ENCODE measurements at places on chromosomes 11 and 22.

- no peak for DNase-seq
Observed at GRCh38 chr11:65316227-65317024, 1.8 kb downstream of the CDC42EP2 start.

DNA sequence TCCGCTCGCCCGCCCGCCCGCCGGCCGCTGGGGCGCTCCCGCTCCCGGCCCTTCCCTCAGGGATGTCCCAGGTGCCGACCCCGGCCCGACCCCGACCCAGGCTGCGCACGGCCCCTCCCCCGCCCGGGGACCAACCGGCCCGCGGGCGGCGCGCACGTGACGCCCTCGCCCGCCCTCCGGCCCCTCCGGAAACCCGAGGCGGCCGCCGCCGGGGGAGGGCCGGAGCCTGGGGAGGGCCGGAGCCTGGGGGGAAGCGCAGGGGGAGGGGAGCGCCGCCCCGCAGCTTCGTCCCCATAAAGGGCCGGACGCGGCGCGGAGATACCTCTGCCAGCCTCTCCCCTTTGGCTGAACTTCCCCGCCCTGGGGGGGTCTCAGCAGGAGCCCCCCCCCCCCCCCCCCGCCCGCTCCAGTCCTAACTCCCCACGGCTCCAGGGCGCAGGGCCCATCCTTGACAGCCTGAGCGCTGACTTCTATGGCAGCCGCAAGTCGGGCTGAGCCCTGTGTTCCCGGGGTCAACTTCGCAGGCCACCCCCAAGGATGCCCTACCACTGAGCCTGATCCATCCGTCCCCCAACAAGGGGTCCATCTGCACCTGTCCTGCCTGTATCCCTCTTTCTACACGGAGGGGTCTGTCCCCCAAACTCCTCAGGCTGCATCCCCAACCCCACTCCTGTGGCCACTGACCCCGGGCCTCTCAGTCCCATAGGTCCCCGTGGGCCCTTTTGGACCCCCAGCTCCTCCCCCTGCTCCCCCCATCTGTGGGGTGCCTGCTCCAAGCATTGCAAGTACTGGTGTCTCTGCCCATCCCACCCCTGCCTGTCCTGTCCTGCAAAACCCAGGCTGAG is at the start of gene MAPK12:
TSS of gene MAPK12 (minus strand) at position 69 of the 845 bp plus-strand sequence. CDS start 174 bp downstream, outside the sequence.
- DNase-seq: no peak

DNA sequence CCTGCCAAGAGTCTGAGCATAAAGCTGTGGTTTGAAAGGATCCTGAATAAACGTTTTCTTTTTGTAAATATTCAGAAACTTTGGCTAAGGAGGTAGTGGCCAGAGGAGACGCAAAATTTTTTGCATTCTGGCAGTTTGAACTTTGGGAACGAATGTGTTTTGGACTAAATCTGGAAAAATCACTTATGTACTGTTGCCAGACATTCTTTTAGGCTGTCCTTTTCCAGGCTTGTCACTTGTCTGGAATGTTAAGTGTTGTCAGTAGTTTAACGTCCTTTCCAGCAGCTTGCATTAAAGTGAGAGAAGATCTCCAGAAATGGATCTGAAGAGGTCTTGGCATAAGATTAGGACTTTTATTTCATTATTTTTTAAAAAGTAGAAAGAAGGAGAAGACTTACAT is 18.5 kb downstream of the SPECC1L start:
- DNase-seq: no peak

- DNase-seq: no peak
Observed at GRCh38 chr11:66858186-66858938, 1.5 kb downstream of the LRFN4 start.

GRCh38 chr11:57515332-57516060 is at the start of gene SLC43A1:
SLC43A1 (minus strand) TSS chr11:57515702; CDS start chr11:57514111, 1,591 bp downstream.
- peak; percentile 33 for DNase-seq

DNA sequence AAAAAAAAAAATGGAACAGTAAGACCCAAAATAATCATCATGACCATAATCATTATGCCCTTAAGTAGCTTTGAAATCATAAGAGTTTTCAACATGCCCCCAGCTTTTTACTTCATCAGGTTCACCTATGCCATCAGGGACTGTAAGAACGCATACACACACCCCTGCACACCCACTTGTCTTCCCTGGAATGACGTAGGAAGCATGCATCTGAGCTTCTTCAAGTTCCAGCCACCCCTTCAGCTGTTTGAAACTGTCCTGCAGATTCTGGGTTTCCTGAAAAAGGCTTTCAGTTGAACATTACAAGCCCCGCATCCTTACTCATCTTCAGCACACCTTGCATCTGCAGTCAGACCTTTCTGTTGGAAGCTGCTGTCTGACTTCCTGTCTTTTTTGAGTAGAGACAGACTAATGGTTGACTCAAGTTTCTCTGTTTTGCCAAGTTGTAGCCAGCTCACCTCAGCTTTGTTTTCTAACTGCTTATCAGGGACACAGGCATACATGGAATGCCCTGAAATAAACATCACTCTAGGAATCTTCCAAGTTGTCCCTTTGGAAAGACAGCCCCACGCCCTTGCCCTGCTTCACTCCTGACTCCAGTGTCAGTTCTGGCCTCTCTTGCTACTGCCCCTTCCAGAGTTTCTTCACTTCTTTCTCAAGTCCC is 37.0 kb downstream of the ARHGAP1 start:
- DNase-seq: no peak

DNA sequence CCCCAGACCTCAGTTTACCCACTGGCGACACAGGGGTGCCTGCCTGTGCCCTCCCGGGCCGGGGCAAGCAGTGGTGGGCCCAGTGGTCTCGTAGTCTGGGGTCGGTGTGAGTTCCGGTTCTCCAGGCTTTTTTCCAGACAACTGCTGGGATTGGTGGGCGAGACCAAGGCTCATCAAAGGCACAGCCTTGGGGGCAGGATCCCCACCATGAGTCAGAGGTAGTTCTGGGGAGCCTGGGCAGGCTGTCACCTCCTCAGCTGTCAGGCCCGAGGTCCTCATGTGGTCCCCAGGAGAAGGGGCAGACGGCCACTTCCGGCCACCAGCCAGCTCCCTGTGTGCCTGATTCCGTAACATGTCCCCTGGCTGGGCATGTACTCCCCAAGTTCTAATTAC is 827 bp upstream of the MUC2 start:
- no peak for DNase-seq

GRCh38 chr11:123040111-123040432 is 21.9 kb downstream of the HSPA8 start:
- no peak for DNase-seq

GRCh38 chr11:32141745-32142546 is 51.1 kb downstream of the RCN1 start:
- no peak for DNase-seq

- no peak for DNase-seq
Observed at GRCh38 chr22:37559901-37560607, at the start of gene CDC42EP1. CDC42EP1 (plus strand) TSS chr22:37560480; CDS start chr22:37566350, 5,870 bp downstream.

DNA sequence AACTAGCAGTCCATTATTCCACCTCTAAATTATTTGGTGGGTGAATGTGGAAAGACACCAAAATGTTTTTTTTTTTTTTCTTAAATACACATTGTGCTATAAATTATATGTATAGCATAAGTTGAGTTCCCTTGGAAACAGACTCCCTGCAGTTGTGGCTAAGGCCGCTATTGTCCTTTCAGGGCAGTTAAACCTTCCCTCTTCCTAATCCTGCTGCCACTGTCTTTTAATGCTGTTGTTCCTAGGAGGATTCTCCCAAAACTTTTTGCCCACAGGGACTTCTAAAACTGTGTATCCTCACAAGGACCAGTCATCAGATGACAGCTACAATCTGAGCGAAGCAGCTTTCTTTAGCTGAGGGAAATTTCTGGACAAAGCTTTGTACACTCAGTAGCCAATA is 478.9 kb upstream of the CHORDC1 start:
- no peak for DNase-seq

DNA sequence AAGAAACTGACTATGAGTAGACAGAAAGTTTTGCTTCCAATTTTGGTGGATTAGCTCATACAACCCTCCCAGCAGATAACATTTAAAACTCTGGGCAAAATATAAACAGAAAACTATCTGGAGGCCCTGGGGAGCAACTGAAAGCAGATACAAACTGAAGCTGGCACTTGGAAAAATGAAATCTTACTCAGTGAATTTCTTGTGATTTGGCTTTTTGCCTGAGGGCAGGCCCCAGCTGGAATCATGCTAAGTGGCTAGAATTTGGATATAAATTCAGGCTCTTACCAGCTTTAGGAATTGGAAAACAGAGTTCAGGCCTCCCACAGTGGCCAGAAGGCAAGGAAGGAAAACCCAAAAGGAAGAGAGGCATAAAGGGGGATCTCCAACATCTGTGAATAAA is 85.8 kb downstream of the EFCAB6 start:
- DNase-seq: no peak

GRCh38 chr11:22405377-22405776 is 67.2 kb downstream of the SLC17A6 start:
- no peak for DNase-seq

GRCh38 chr11:15118431-15118830 is 3.7 kb downstream of the INSC start:
- no peak for DNase-seq

- DNase-seq: no peak
Observed at GRCh38 chr11:60872961-60873524, 5.7 kb downstream of the ZP1 start.

DNA sequence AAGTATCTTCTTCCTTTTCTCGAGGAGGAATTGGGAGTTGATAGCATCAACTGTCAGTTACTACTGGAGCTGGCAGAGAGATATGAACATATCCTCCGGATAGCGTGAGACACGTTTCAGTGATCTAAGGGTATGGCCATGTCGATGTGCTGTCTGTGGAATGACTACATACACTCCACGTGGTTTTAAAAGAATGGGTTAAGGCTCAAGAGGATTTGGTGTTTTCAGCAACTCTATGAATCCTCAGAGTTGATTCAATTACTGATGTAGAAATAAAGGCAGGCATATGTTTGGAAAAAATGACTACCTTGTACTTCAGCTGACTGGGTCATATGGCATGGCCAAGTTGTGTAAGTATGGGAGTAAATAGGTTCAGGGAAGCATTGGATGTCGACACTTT is 22.9 kb downstream of the MMP13 start:
- no peak for DNase-seq

GRCh38 chr11:110505528-110506284 is 76.0 kb downstream of the FDX1 start:
- no peak for DNase-seq

GRCh38 chr22:44088976-44089570 is 65.0 kb downstream of the PARVB start:
- no peak for DNase-seq

DNA sequence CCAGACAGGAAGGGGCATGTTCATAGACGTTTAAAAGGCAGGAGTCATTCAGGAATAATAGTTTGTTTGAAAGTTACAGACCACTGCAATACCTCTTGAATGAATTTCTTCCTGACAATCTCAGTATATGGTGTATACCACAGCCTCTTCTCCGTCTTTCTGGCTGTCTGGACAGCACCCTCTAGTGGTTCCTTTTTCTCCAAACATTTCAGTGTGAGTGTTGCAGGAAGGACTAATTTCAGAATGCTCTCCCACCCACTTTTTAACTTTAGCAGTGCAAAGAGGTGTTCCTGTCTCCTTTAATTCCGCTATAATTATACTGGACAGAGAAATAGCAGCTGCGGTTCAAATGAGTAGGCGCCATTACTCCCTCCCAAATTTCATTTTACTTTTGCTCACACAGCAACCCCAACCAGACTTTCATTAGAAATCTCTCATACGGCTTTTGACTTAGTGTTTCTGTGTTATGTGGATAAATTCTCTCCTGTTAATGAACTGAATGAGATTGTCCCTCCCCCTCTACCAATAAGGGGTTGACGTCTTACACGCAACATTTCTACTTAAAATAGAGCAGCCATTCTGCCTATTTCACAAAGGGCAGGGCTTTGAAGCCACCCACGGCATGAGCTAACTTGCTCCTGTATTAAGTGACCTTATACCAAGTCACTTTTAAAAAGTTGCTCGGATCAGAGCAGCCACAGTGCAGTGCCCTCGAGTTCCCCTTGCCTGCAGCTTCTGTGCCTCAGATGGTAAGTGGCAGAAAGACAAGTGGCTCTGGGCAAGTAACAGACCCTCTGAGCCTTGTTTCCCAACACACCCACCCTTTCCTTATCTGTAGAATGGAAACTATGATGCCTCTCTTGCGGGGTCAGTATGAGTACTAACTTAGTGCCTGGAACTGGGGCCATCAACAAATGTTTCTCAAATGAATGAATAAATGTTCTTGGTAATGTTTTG is 368.6 kb downstream of the OPCML start:
- no peak for DNase-seq

GRCh38 chr11:8258289-8258688 is 5.4 kb downstream of the LMO1 start:
- no peak for DNase-seq

GRCh38 chr11:12695873-12696272 is 21.7 kb downstream of the TEAD1 start:
- no peak for DNase-seq

GRCh38 chr11:74341921-74342320 is 30.5 kb upstream of the P4HA3 start:
- DNase-seq: no peak

DNA sequence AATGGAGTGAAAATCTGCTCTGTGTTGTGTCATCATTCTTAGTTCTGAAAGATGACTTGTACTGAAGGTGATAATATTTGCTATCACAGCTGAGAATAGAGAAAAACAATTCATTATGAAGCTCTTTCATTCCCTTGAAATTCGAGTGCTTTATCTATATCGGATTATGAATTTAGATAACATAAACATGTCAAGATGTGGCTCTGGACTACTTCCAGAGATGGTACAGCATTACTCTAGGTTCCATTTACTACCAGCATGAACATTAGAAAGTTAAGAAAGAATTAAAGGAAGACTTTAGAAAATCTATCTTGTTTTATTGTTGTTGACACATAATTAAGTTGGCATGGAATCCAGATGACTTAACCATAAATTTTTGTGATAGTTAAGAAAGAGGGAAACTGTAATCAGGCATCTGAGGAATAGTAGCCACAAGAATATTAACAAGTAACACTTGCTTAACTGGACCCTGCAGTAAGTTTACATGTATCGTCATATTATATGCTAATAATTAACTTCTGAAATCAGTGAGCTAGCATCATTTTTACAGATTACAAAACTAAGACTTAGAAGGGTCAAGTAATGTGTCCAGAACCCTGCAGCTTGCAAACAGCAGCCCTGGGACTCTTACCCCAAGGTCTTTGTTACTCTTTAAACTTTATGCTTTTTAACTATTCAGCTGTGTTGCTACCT is 182.6 kb downstream of the DDX10 start:
- DNase-seq: no peak

GRCh38 chr11:122319085-122319484 is 203.1 kb upstream of the BLID start:
- no peak for DNase-seq

DNA sequence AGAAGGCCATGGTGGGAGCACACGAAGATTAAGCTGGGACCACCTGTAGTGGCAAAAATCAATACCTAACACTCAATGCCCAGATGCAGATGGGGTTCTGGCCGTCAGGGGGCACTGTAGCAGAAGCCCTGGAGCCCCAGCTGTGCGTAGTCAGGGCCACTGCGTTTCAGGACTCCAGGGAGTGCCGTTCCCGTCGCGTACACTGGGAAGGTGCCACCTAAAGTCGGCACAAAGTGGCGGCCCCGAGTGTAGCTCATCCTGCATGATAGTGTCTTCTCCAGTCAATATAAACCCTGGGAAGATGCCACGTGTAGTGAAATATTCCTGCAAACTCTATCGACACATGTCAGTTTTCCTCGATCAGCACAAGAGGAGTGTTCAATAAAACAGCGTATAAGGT is 123.8 kb upstream of the NTM start:
- DNase-seq: peak; percentile 49
